ENCODE measurements at places on chromosomes 5 and 9. TPM values are rescaled to one million over a fixed set of nuclear protein-coding genes. Genes with fewer than 3 reads are reported as not detected.
A peak's percentile ranks its signal among the peaks of the same experiment; 100 is the strongest.

PDGFRB gene
- 96.6 TPM for total RNA-seq

C1QTNF3 gene
- 0.95 TPM for total RNA-seq

DNA sequence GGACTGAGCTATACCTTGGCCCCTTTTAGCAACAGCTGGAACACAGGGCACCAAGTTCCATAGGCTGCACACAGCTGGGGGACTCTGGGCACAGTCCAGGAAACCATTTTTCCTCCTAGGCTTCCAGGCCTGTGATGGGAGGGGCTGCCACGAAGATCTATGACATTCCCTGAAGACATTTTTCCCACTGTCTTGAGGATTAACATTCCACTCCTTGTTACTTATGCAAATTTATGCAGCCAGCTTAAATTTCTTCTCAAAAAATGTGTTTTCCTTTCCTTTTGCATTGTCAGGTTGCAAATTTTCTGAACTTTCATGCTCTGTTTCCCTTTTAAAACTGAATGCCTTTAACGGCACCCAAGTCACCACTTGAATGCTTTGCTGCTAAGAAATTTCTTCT, 580.1 kb upstream of the FTMT start:
- H3K36me3 ChIP-seq, result no peaks in the 10 kb centered on the region
- no peak overlapping the region for H3K4me3 ChIP-seq
- H3K27me3 ChIP-seq, result no peaks in the 10 kb centered on the region
- peaks cover 8% of the 10 kb centered on the region for H3K4me1 ChIP-seq
- no peak overlapping the region for H3K27ac ChIP-seq

- H3K27ac ChIP-seq, result no peak overlapping the region
- no peaks in the 10 kb centered on the region for H3K36me3 ChIP-seq
- no peaks in the 10 kb centered on the region for H3K4me1 ChIP-seq
- no peak overlapping the region for H3K4me3 ChIP-seq
- no peaks in the 10 kb centered on the region for H3K27me3 ChIP-seq
Measured at GRCh38 chr5:89758146-89758545, 651.4 kb downstream of the CETN3 start.

DNA sequence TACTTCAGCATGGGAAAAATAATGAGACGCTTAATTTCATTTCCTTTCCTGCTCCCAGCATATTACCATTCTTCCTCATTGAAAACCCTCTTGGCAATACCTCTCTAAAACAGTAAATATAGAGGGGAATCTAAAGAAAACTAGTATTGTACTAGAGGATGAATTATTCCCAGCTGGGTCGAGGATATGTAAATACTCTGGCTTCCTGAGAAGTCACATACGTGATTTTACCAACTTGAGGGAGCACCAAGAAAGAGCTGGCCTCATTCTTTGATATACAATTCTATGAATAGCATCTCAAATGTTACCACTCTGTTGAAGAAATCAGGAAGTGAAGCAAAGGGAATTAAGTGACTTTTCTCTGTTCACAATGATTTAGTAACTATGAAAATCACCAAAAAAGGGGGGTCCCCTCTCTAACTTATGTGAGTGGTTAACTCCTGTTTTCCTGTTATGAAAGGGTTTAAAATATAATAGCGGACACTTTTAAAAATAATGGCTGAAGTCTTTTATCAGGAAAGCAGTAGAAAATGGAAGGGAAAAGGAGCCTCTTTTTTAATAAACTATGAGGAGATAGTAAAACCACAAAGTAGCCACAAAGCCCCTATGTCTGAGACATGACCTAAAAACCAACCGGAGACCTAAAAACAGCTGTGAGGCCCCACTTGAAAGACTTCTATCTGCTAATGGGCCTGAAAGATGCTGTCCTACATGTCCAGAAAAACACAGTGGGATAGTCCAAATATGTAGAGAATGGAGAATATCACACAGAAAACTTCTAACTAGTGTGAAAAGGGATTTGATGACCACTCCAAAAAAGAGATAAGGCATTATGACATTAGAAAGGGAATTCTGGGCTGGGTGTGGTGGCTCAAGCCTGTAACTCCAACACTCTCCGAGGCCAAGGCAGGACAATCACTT, 42.6 kb downstream of the LPAR1 start:
- H3K36me3 ChIP-seq, result no peaks in the 10 kb centered on the region
- peak; percentile 66 for DNase-seq
- H3K4me3 ChIP-seq, result no peak overlapping the region
- no peak overlapping the region for H3K27ac ChIP-seq
- no peaks in the 10 kb centered on the region for H3K4me1 ChIP-seq
- H3K27me3 ChIP-seq, result no peaks in the 10 kb centered on the region
